Cortex of kidney (tissue), 1 donor: ENCODE measurements at places on chromosomes 2 and 18.

DNA sequence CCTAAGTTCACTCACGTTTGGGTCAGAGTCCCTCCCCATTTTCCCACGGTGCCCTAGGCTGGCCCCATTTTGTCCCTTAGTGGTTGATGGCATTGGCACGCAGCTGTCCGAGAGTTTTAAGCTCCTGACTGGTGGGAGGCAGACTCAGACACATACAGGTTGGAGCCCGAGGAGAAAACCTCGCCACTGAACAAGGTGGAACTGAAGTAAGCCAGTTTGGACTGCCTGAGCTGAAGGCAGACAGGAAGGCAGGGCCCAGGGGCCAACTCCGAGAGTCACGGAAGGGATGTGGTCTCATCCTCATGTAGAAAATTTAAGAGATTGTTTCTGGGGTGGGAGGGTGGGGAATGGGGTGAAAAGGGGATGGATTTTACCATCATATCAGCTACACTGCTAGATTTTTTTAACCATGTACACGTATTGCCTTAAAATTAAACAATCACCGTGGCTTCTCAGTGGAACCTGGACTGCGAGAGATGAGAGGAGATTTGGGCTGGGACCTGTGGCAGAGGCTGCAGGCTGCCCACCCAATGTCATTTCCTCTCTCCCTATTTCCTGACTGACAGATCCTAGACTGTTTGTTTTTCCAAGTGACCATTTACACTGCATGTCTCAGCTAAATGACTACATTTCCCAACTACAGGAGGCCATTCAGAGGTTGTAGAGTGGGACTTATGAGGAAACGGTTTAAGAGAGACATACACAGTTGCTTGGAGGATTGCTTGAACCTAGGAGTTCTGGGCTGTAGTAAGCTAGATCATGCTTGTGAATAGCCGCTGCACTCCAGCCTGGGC, 19.4 kb upstream of the NMUR1 start:
- DNase-seq, result no peak

- no peak for DNase-seq
Measured at GRCh38 chr18:78875016-78875777, 104.4 kb upstream of the SALL3 start.

GRCh38 chr18:46097431-46097800, 680 bp downstream of the ATP5F1A start:
- DNase-seq, result no peak

GRCh38 chr2:119117891-119118882, 40.4 kb downstream of the C1QL2 start:
- no peak for DNase-seq

DNA sequence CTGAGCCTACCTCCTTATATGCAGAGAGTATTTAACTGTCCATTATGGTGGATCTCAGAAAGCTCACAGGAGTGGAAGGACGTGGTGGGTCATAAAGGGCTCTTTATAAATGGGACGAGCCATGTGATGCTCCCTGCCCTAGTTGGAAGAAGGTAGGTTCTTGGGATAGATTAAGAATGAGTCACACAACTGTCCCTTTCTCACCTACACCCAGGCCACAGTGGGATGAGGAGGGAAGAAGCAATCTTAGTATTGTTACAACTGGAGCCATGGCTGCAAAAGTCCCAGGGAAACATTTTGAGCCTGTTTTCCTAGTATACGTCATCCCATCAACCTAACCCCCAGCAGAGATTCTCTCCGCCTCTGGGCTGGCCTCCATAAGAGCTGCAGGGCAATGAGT, 229.9 kb downstream of the TTC32 start:
- no peak for DNase-seq

DNA sequence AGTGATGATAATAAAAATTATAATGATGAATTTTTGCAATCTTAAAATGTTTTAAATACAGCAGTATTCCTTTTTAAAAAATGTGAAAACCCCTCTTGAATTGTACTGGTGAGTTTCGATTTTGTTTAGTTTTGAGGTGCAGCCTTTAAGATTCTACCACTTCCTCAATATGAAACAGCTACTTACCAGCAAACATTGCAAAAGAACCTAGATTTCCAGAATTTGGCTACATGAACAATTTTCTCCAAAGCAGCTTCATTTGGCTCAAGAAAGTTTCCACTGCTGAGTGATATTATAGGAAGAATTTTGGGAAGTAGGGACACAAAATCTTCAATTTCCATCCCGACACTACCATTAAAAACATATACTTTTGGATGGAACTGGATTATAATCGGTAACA, 12.0 kb downstream of the TCF4 start:
- no peak for DNase-seq

GRCh38 chr2:30351116-30351515, 95.9 kb upstream of the LCLAT1 start:
- DNase-seq, result no peak

- DNase-seq, result no peak
Measured at GRCh38 chr2:38982498-38982897, 92.8 kb downstream of the ARHGEF33 start.

DNA sequence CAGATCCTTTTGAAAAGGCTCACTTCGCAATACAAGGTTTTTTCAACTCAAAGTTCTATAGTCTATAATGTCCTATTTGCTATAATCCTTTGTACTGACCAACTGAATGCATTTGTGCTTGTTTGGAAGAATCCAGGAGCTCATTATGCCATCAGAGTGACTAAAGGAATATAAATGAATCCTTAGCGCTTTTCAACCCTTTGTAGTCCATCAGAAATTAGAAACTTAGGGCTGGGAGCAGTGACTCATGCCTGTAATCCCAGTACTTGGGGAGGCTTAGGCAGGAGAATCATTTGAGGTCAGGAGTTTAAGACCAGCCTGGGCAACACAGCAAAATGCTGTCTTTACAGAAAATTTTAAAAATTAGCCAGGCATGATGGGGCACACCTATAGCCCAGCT, 330.2 kb upstream of the CHAC2 start:
- DNase-seq, result no peak

- no peak for DNase-seq
Measured at GRCh38 chr18:57798713-57799373, 4.3 kb downstream of the ATP8B1 start.

GRCh38 chr2:159124441-159124911, 156.0 kb downstream of the TANC1 start:
- no peak for DNase-seq

DNA sequence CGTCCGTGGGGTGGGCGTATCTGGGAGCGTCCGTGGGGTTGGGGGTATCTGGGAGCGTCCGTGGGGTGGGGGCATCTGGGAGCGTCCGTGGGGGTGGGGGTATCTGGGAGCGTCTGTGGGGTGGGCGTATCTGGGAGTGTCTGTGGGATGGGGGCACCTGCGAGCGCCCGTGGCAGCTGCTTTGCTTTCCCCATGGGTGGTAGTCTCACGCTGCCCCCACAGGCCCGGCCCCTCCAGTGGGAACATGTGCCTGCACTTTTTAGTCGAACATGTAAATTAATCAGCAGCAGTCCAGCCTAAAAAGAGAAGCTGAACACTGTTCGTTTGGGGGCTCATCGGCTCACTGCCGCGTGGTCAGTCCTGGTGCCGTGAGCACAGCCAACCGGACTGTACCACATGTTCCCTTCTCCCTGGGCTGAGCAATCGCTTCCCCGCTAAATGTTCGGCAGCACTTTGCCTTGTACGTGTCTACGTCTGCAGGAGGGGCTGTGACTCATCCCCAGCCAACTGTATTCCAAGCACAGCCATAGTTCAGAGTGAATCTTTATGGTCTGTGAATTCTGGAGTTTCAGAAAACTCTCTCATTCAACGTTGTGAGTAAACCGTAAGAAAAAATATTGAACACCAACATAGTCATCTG, 271.5 kb downstream of the AGAP1 start:
- no peak for DNase-seq

DNA sequence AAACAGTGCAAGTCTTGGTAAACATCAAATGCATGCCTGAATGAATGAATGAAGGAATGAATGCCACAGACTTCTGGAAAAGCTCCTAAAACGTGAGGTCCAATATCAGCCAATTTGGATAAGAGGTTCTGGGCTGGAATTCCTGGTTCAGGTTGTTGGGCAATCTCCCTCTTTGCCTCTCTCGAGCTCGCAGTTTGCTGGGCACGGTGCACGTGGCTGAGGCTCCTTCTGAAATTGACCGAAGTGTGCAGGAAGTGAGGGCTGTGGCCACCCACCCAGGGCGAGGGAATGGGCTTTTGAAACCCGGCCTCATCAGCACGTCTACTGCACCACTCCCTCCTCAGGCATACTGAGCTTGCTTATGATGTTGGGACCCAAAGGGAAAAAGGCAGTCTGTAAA, 288.8 kb upstream of the HS6ST1 start:
- no peak for DNase-seq

GRCh38 chr2:32965523-32966171, 18.9 kb downstream of the LTBP1 start:
- DNase-seq, result no peak

DNA sequence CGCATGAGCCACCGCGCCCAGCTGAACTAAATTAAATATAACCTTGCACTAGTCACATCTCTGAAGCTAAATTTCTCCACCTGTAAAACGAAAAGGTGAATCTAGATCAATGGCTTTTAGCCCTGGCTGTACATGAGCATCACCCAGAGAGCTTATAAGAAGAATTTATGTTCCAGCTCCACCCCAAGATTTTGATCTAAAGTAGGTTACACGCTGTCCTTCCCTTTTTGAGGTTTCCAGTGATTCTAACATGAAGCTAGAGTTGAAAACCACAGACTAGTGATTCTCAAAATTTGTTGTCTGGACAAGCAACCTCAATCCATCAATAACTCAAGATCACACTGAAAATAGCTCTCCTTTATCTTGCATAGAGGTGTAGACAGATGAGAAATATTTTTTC, 208.8 kb upstream of the CRIM1 start:
- DNase-seq, result no peak

DNA sequence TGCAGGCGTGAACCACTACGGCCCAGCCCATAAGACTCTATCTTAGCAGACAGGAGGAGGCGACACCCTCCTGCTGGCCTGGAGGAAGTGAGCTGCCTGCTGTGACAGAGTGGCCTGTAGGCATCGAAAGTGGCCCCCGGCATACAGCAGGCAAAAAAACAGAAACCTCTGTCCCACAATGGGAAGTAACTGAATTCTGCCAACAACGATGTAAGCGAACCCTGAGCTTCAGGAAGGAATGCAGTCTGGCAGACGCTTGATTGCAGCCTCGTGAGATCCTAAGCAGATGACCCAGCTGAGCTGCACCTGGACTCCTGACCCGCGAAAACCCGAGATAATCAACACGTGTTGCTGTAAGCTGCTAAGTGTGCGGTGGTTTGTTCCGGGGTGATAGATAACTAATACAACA, 13.6 kb downstream of the MRO start:
- no peak for DNase-seq

DNA sequence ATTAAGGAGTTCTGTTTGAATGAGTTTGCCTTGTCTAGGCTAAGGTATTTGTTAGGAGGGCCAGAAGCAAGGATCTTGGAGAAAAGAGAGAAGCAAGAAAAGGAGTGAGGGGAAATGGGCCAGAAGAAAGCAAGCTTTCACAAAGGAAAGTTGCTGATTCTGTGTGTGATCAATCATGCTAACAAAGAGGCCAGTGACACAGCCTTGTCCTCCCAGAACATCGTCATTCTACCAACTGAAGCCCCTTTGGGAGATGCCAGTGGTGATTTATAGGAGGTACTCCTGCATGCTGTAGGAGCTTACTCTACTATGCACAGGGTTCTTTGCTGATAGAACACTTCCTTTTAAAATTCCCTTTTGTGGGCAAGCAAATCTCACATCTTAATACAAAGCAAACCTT, 449.2 kb upstream of the SPRED2 start:
- no peak for DNase-seq

DNA sequence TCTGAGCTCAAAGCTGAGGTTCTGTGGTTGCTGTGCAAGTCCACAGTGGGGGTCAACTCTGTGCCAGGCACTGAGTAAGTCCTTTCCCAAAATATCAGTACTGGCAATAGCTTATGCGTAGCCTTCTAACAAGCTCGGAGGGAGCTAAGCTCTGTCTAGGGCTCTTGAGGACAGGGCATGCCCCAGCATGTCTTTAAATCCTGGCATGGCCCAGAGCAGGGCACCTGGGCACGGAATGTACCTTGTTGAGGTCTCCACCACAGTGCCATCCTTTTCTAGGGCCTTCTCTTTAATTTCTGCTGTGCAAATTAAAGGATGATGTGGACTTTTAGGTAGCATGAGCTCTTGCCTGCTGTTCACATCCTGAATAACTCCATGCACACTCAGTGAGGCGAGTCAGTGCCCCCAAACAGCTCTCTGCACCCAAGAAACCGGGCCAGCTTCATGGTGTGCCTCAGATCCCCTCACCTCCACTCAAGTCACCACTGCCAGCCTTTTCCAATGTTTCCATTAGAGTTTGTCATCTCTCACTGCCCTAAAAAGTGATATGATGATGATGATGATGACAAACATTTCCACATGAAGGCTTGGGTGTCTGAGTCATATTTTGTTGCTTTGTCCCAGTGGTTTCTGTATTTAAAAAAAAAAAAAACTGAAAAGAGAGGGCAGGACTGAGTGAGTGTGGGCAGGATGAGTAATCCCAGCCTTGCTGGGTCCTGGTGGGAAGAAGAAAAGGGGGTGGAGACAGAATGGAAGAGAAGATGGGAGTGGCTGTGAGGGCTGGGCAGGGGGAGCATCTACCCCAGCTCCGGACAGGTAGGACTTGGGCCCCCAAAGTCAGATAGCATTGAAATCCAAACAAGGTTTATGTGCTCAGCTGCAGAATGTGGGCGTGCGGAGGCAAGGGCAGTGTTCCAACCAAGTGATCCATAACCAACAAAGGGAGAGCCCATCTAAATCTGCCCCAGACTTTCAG, 78.9 kb downstream of the ZBTB7C start:
- DNase-seq, result no peak

- no peak for DNase-seq
Measured at GRCh38 chr18:39711701-39712100, 2146.1 kb upstream of the CELF4 start.

- DNase-seq, result no peak
Measured at GRCh38 chr2:100928235-100928634, 73.9 kb upstream of the RPL31 start.

DNA sequence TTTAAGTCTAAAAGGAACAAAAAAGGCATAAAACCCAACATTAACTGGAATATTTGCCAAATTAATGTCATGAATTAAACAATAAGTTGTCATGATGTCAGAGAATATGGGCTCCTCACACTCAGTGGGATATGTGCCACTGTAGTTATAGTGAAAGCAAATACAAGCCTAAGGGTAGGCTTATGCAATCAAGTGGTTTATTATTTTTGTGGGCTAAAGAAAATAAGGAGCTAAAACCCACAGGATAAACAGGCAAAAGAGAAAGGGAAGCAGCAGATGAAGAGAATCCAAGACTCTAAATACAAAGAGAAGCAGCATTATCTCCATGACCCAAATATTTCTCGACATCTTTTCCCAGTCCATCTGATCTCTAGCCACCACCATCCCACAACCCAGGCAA, 17.5 kb downstream of the YWHAQ start:
- DNase-seq, result no peak

DNA sequence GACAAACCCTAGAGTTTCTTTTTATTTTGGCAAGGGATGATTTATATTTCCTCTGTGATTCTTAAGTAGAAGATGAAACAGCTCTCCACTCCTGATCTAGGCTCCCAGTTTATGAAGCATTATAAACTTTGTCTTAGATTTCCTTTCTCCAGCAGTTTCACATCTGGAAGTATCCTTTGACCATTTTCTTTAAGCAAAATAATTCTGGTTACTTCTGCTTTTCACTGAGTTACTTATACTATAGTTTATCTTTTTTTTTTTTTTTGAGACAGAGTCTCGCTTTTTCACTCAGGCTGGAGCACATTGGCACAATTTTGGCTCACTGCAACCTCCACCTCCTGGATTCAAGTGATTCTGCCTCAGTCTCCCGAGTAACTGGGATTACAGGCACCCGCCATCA, 45.5 kb downstream of the KCMF1 start:
- no peak for DNase-seq

GRCh38 chr2:100352521-100352920, 30.2 kb upstream of the LONRF2 start:
- no peak for DNase-seq

- no peak for DNase-seq
Measured at GRCh38 chr2:182101263-182101662, 115.6 kb downstream of the PPP1R1C start.
